Activated naive CD8-positive, alpha-beta T cell treated with anti-CD3 and anti-CD28 coated beads, Interleukin-2, amount 50 U/mL, for 24 hours (primary cell): ENCODE measurements at places on chromosomes 1 and 21.

DNA sequence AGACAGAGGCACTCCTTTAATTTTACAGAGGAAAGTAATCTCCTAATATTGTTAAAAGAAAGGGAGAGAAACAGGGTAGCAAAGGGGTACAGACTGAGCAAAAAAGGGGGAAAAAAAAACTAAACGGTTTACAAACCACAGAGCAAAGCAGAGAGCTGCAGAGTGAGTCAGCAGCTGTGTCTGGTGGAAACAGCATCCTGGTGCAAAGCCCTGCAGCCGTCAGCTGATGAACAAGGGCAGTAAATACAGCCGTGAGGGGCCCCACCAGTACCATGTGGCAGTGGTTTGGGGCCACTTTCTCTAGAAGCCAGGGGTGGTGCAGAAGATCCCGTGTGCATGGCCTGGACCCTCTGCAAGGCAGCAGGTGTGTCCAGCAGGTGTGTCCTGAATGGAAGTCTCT, 111.3 kb downstream of the ERG start:
- H3K36me3 ChIP-seq = no peaks in the 10 kb centered on the region
- peaks cover 6% of the 10 kb centered on the region for H3K27me3 ChIP-seq
- no peak for DNase-seq
- no peak overlapping the region for H3K4me3 ChIP-seq
- no peaks in the 10 kb centered on the region for H3K4me1 ChIP-seq

GRCh38 chr1:81809808-81810207, 9.1 kb downstream of the ADGRL2 start:
- H3K4me3 ChIP-seq = no peak overlapping the region
- H3K27ac ChIP-seq = no peak overlapping the region
- no peak for DNase-seq
- H3K27me3 ChIP-seq = peaks cover 8% of the 10 kb centered on the region

DNA sequence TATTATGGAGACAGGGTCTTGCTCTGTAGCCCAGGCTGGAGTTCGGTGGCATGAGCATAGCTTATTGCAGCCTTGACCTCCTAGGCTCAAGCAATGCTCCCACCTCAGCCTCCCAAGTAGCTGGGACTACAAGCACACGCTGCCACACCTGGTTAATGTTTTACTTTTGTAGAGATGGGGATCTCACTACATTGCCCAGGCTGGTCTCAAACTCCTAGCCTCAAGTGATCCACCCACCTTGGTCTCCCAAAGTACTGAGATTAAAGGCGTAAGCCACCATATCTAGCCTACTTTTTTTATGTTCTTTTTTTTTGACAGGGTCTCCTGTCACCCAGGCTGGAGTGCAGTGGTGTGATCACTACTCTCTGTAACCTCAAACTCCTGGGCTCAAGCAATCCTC, 5.9 kb upstream of the BCL2L15 start:
- H3K36me3 ChIP-seq = peaks cover 30% of the 10 kb centered on the region
- H3K27ac ChIP-seq = no peak overlapping the region
- no peak for DNase-seq
- H3K4me1 ChIP-seq = peaks cover 7% of the 10 kb centered on the region
- no peaks in the 10 kb centered on the region for H3K27me3 ChIP-seq

- H3K4me3 ChIP-seq = no peak overlapping the region
- no peak for DNase-seq
- no peaks in the 10 kb centered on the region for H3K4me1 ChIP-seq
- no peaks in the 10 kb centered on the region for H3K36me3 ChIP-seq
Observed at GRCh38 chr1:206847337-206847834, 18.0 kb upstream of the IL20 start.

DNA sequence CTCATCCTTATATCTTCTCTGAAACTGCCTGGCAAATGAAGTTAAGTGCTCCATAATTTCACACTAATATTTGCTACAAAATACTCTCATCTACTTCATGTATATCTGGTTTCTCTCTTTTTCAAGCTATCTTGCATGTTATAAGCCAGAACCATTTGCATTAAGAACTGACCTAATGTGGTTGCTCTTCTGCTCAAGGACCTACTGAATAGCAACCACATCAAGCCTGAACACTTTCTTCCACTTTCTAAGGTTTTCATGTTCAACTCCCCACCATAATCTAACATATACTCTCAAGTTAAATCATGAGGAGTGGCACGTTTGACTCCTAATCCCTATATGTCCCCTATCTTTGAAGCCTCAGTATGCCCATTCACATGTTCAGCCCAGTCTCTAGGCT, 27.2 kb downstream of the RGS1 start:
- no peak overlapping the region for H3K27ac ChIP-seq
- peaks cover 2% of the 10 kb centered on the region for H3K27me3 ChIP-seq
- DNase-seq = no peak
- H3K4me3 ChIP-seq = no peak overlapping the region

GRCh38 chr1:220872296-220872695, 6.9 kb upstream of the HLX start:
- H3K27ac ChIP-seq = no peak overlapping the region
- H3K27me3 ChIP-seq = peaks cover 60% of the 10 kb centered on the region
- H3K4me3 ChIP-seq = no peak overlapping the region

DNA sequence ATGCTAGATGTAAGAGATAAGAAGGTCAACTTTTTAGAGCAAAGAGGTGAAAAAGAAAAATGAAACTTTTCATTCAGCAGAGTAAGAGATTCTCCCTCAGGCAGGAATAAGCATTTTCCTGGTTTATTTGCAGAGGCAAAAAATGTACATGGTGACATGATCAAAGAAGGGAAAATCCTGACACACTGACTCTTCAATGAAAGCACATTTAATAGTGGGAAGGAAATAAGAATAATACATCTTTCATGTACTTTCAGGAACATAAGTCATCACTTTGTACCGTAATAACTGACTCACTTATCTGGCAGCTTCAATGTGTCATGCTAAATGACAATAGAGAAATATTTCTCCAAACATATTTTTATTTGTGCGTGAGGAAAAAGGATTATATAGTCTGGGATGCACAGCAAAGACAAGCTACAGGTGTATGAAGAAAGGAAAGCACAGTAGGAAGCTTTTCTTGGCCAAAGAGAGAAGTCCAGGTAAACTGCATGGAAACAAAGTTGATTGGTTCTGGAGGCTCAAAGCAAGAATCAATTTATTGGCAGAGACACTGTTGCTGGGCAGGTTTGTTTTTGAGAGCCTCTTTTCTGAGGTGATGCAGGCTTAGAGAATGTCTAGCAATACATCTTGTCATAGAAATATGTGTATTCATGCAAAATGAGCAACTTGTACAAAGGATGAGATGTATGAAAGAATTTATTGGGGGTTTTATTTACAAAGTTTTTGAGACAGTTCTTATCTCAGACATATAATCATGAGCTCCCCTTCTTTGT, 1409.0 kb downstream of the PLA2G4A start:
- no peaks in the 10 kb centered on the region for H3K27me3 ChIP-seq
- no peak overlapping the region for H3K27ac ChIP-seq
- H3K36me3 ChIP-seq = no peaks in the 10 kb centered on the region
- no peak overlapping the region for H3K4me3 ChIP-seq
- DNase-seq = no peak
- no peaks in the 10 kb centered on the region for H3K4me1 ChIP-seq

- no peak for DNase-seq
- no peaks in the 10 kb centered on the region for H3K27me3 ChIP-seq
- no peak overlapping the region for H3K27ac ChIP-seq
- H3K4me3 ChIP-seq = no peak overlapping the region
- no peaks in the 10 kb centered on the region for H3K36me3 ChIP-seq
Observed at GRCh38 chr21:21767276-21767675, 769.1 kb downstream of the NCAM2 start.

DNA sequence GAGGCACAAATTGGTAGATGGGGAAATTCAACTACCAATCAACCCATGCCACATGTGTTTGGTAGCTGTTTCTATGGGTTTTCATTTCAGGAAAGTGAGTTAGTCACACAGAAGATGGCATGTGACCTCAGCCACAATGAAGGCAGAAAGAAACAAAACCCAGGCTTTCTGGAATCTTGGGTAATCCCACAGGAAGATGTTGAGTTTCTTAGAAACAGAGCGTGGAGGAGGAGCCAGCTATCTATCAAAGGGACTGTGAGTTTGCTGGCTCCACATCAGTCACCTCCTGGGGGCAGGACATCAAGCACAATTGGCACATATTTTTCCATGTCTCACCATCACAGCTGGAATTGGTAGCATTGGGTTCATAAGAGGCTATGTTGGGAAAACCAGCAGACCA, 188.9 kb upstream of the PLXNA2 start:
- DNase-seq = no peak
- no peaks in the 10 kb centered on the region for H3K4me1 ChIP-seq
- peaks cover 3% of the 10 kb centered on the region for H3K27me3 ChIP-seq
- no peak overlapping the region for H3K27ac ChIP-seq
- no peaks in the 10 kb centered on the region for H3K36me3 ChIP-seq

DNA sequence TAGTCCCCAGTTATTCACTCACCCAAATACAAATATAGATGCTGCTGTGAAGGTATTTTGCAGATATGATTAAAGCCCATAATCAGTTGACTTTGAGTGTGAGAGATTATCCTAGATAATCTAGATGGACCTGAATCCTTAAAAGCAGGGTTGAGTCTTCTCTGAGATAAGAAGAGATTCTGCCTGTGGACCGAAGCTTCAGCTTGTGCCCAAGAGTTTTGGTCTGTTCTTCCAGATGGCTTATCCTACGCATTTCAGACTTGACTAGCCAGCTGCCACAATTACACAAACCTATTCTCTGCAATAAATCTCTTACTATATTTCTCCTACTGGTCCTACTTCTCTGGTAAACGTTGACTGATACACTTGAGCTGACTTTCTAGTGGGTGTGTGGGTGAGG, 145.1 kb downstream of the KCNJ6 start:
- H3K4me3 ChIP-seq = no peak overlapping the region
- no peak overlapping the region for H3K27ac ChIP-seq
- H3K4me1 ChIP-seq = no peaks in the 10 kb centered on the region
- no peaks in the 10 kb centered on the region for H3K36me3 ChIP-seq
- no peak for DNase-seq

DNA sequence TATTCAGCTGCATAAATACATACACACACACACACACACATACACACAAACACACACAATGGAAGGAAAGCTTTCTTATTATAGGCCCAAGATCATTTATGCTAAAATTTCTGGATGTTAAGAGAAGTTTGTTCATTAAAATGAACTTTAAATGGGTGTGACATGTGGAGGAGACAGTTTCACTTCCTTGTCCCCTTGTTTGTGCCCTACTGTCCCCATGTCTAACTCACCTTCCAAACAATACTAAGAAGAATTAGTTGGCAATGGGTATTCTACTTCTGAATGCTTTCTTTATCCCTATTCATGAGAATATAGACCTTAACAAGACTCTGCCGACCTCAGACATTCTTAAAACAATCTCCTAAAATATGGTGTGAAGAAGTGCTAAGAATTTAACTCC, 63.5 kb upstream of the NRIP1 start:
- H3K4me3 ChIP-seq = no peak overlapping the region
- no peak overlapping the region for H3K27ac ChIP-seq
- peaks cover 11% of the 10 kb centered on the region for H3K4me1 ChIP-seq
- H3K36me3 ChIP-seq = peaks cover 3% of the 10 kb centered on the region
- DNase-seq = no peak

- H3K4me1 ChIP-seq = peaks cover 45% of the 10 kb centered on the region
- H3K4me3 ChIP-seq = peak overlapping the region; percentile 93
- no peaks in the 10 kb centered on the region for H3K27me3 ChIP-seq
- H3K36me3 ChIP-seq = peaks cover 31% of the 10 kb centered on the region
- peak overlapping the region; percentile 95 for H3K27ac ChIP-seq
- no peak for DNase-seq
Observed at GRCh38 chr1:6200188-6200809, 904 bp upstream of the RPL22 start.

GRCh38 chr1:40450495-40451237, 390 bp downstream of the ZFP69B start:
- H3K4me1 ChIP-seq = peaks cover 44% of the 10 kb centered on the region
- H3K27ac ChIP-seq = peak overlapping the region; percentile 94
- H3K36me3 ChIP-seq = peaks cover 51% of the 10 kb centered on the region

GRCh38 chr1:246785494-246786111, 61.4 kb downstream of the SCCPDH start:
- peaks cover 6% of the 10 kb centered on the region for H3K27me3 ChIP-seq
- H3K36me3 ChIP-seq = peaks cover under 1% of the 10 kb centered on the region
- H3K27ac ChIP-seq = no peak overlapping the region

DNA sequence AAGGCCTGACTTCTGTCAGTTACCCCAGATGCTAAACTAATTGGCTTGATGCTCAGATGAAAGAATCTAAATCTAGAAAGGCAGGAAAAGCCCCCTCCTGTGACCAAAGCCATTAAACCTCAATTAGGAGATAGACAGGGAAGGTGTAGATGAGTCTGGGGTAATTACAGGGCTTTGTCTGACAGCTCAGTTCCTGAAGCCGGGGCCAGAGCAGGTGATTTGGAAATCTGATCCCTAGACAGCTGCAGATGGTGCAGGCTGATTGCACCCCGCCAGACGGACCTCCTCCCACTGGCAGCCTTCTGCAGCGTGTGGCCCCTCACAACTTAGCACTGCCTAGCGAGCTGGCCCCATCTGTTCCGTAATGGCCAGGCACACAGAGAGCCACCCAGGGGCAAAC, 395.1 kb downstream of the HLX start:
- H3K36me3 ChIP-seq = no peaks in the 10 kb centered on the region
- no peak overlapping the region for H3K4me3 ChIP-seq
- no peak overlapping the region for H3K27ac ChIP-seq
- H3K27me3 ChIP-seq = peaks cover 6% of the 10 kb centered on the region
- DNase-seq = no peak
- H3K4me1 ChIP-seq = no peaks in the 10 kb centered on the region
